ENCODE measurements at places on chromosomes 16 and 17.

DNA sequence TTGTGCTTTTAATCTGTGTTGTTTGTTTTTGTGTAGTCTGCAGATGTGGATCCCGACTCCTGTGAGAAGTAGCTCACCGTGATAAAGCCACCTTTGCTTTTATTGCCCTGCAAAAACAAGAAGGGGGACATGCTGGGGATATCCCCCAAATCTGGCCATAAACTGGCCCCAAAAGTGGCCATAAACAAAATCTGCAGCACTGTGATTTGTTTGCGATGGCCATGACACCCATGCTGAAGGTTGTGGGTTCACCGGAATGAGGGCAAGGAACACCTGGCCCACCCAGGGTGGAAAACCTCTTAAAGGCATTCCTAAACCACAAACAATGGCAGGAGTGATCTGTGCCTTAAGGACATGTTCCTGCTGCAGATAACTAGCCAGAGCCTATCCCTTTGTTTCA lies 15.1 kb downstream of the AHSP start:
- no peak for DNase-seq

DNA sequence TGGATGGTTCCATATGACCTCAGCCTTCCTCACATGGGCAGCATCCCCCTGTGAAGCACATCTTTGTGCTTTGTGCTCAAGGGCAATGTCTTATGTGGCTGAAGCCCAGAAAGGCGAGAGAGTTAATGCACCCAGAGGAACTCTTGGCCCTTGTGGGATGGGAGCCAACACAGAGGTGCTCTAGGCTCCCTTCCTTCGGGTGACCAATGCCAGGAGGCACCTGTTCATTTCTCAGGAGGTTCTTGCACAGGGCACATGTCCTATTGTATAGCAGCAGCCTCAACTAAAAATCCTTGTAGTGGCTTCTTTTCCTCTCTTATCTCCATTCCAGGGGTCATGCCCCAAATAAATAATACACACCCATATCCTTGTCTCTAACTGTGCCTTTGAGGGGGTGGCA lies 83.7 kb upstream of the DNAH9 start:
- no peak for DNase-seq

GRCh38 chr16:4096509-4096908 lies 19.7 kb downstream of the ADCY9 start:
- DNase-seq = no peak

DNA sequence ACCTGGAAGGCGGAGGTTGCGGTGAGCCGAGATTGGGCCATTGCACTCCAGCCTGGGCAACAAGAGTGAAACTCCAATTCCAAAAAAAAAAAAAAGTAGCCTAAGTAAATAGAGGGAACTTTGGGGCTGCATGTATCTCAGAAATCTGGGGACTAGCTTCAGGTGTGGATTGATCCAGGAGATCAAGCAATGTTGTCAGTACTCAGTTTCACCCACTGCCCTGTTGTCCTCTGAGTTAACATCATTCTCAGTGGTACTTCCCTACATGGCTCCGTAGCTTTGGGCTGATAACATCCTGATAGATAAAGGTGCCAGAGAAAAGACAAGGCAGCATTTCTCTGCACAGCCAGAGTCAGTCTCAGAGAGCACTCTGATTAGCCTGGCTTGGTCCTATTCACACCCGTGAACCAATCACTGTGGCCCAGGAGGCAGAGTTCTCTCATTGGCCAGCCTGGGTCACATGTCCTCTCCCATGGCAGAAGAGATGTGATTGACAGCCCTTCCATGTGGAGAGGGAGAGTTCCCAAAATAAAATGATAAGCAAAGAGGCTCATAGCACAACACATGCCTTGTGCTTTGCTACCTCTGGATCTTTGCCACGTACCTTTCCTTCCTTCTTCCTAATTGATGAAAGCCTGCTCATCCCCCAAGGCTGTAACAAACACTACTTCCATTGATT lies 99.6 kb downstream of the ABCC1 start:
- DNase-seq = no peak

DNA sequence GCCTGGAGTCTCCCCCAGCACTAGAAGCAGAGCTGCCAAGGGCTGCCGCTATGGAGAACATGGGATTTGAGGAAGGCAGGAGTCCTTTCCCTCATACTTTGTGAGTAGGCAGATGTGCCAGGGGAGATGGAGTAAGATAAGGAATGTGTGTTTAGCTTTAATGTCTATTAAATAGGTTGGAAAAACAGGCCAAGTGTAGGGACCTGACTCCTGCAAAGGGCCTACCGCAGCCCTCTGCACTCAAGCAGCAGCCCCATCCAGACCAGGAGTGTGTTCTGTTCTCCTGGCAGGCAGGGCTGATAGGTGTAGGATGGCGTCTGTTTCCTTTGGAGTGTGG lies 1.8 kb upstream of the MIF4GD start:
- no peak for DNase-seq

DNA sequence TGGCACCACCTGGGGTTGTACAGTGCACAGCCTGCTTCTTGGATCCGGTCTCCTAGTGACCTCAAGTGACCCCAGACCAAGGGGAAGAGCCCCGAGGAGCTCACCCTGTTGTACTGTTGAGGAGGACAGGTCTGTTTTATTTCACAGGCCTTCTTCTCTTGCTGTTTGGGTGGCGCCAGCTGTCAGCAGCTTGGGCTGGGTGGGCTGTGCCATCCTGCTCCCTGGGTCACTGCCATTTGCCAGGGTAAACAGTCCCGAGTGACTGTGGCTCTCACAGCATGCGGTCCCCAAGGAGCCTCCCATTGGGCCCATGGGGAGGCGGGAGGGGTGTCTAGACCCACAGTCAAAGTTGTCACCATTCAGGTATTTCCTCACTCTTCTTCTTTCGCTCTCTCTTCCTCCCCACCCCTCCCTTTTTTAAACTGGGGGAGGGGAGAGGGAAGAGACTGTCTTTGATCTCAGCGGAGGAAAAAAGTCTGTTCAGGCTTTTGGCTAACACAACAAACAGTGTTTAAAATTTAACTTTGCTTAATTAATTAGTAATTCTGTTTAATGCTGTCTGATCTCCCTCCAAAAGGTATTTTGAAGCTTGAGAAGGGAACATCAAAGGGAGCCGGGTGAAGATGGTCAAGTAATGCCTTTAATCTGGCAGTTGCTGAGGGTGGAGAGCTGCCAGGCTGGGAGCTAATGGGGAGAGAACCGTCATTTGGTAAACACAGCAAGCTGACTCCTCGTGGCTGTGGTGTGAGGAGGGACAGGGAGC lies 64.0 kb downstream of the SNX20 start:
- DNase-seq = no peak

DNA sequence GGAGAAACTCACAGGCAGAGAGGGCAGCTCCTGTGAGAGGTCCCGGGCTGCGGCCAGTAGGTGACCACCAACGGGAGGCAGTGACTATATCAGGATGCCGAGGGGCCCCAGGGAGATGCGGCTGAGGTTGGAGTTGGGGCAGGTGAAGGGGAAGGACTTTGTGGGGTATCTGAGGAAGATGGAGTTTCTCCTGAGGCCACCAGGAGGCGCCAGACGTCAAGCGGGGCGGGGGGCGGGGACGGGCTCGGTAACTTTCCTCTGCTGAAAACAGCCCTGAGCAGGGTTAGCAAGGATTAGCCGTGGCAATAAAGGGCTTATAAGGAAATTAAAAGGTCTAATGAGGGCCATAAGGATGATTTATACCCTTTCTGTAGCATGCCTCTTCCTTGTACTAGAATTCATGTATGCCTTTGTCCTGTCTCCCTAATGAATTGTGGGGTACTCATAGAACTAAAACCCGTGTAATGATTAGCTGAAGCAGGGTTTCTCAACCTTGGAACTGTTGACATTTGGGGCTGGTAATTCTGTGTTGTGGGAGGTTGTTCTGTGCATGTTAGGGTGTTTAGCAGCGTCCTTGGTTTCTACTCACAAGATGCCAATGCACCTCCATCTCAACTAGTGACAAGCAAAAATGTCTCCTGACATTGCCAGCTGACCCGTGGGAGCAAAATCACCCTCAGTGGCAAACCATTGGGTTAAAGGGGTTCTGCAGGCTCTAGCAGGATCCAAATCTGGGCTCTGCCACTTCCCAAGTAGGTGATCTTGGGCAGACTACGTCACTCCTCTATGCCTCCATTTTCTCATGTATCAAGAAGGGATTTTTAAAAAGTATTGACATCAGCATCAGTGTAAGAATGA lies 74.8 kb upstream of the GRIN2A start:
- DNase-seq = peak; percentile 86

DNA sequence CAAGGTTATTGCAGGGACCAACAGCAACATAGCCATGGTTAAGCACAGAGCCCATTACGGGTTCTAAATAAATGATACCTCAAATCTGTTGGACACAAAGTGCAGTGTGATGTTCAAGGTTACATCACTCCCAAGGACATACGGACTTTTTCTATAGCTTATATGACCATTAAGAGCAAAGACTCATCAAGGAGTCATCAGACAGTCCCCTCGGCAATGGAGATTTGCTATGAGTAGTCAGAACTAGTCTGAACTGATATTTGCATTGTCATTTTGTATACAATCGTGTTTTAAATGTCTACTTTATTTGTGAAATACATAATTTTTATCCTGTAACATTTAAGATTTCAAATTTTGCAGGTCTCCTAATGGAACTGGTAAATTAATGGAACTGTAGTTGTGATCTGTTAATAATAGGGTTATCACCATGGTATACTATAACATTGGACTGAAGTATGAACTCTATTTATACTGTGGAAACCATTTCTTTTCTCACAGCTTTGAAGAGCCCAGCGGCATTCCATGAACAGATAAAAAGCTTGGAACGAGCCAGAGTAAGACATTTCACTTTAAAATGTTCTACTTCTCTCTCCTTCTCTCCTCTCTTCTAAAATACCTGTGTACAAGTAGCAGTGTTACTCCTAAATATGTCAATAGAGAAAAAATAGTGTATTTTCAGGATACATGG lies 140.9 kb downstream of the MRTFB start:
- no peak for DNase-seq

GRCh38 chr17:15981208-15981607 lies 18.3 kb downstream of the ZSWIM7 start:
- peak; percentile 65 for DNase-seq

GRCh38 chr16:68190736-68191510 lies 45.0 kb downstream of the ESRP2 start:
- DNase-seq = no peak

DNA sequence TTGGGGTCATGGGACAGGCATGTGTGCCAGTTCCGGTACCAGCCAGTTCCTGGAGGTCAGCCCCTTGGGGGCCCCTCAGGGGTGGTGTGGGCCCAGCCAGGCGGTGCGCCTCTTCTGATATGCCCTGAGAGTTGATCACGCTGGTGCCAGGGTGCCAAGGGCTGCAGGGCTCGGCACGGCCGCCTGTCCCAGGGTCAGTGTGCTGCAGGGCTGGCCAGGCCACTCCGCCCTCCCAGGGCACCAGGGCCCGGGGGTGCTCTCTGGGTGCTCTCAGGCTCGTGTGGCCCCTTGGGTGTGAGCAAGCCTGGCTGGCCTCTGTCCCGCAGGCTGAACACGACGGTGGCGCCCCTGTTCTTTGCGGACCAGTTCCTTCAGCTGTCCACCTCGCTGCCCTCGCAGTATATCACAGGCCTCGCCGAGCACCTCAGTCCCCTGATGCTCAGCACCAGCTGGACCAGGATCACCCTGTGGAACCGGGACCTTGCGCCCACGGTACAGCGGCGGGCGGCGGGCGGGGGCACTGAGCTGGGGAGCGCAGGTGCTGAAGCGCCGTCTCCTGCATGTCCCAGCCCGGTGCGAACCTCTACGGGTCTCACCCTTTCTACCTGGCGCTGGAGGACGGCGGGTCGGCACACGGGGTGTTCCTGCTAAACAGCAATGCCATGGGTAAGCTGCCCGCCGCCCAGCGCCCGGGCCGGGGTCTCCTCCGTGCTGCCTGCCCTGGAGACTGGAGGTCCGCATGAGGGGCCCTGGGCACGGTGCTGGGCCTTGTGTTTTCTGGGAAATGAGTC lies 6.0 kb downstream of the GAA start:
- no peak for DNase-seq

- DNase-seq = peak; percentile 51
These were observed 38.9 kb downstream of the PLCG2 start for GRCh38 chr16:81817789-81818567.

DNA sequence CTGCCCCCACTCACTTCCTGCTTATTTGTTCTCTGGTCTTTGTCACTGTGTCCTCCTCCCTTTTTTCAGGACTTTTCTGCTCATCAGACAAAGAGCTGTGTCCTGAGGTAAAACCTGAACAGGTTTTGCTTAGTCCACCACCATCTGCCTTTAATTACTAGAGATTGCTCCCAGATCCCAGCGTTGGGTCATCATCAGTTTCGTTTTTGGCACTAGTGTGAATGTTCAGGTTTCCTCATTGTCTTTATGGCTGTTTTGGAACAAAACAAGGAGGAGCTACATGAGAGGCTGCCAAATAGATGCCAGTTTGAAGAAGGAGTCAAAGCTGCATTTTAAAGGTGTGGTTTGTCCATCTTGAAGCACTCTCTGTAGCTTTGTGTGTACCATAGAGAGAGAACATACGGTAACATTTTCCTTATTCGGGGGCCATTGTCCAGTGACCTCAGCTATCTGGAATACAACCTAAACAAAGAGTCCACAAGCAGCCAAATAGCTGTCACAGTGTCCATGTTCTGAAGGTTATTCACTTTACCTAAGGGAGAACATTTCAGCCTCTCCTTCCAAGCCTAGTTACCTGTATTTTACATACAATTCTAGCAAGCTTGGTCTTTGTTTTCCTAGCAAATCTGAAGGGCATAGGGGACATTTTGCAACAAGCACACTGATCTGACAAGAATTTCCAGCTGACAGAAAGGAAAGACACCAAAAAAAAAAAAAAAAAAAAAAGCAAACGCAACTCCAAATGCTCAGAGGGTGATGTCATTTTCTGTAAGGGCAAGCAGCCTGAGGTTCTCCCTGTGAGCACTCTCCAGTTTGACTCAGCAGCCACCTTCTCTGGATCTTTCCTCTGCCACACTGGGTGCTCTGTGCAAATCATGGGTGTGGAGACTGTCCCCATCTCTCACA lies 196.1 kb downstream of the NTN1 start:
- no peak for DNase-seq

DNA sequence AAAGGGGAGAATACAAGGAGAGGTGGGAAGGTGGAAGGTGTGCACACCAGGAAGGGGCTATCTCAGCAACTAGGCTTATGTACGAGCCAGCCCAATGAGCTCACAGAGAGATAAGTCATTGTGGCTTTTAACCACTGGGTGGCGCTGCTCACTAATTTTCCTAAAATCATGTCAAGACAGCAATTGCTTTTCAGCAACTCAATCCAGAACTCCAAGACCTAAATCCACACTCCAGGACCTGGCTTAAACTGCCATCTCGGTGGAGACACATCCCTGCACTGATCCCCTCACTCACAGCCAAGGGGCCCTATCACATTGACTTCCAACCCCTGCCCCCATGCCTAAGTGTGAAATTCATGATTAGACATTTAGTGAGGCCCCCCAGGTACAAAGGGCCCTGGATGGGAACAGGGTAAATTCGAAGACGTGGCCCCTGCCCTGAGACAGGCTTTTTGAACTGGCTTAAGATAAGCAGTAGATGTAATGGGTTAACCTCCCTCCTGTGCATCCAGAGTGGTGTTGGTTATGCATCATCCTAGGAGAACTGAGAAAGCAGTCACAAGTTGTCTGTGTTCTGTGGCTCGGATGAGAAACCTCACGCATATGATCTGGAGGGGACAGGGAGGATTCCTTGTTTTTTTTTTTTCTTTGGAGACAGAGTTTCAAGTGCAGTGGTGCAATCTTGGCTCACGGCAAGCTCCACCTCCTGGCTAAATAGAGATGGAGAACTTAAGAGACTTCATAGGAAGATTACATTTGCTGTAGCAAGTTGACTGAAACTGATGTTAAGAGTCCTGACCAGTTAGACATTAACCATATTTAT lies 11.5 kb downstream of the CCL16 start:
- peak; percentile 69 for DNase-seq

- DNase-seq = peak; percentile 65
These were observed 633 bp upstream of the NOL3 start for GRCh38 chr16:67169642-67170167.

- peak; percentile 57 for DNase-seq
These were observed 18.4 kb downstream of the PDILT start for GRCh38 chr16:20385844-20386832.
